Uterine smooth muscle cell (primary cell): ENCODE measurements at places on chromosomes 12 and 14. TPM values are rescaled to one million over a fixed set of nuclear protein-coding genes. Genes with fewer than 3 reads are reported as not detected.

Gene RTL1
- total RNA-seq, result under 0.01 TPM in 2 replicates

Gene GPR68
- 1.2 and 1.9 TPM in 2 replicates for total RNA-seq

Gene CIROP
- total RNA-seq, result 0.11 and 0.25 TPM in 2 replicates

Gene IFNG-AS1
- not detected in 2 replicates for total RNA-seq

Gene DLST
- total RNA-seq, result 63.0 and 88.6 TPM in 2 replicates

Gene PPM1H
- 0.22 and 1.00 TPM in 2 replicates for total RNA-seq

Gene ANG
- total RNA-seq, result 5.3 and 5.4 TPM in 2 replicates

Gene GLI1
- total RNA-seq, result 2.4 and 3.1 TPM in 2 replicates

Gene HHIPL1
- total RNA-seq, result 4.5 and 11.2 TPM in 2 replicates

Gene TTC9
- under 0.01 TPM in 2 replicates for total RNA-seq

Gene PRIMA1
- under 0.01 TPM in 1 of 2 replicates, not detected in the other for total RNA-seq

Gene R3HDM2
- 12.4 and 13.6 TPM in 2 replicates for total RNA-seq

Gene SLC4A8
- 2.6 and 7.2 TPM in 2 replicates for total RNA-seq
